ENCODE measurements at places on chromosomes 12 and 14.

DNA sequence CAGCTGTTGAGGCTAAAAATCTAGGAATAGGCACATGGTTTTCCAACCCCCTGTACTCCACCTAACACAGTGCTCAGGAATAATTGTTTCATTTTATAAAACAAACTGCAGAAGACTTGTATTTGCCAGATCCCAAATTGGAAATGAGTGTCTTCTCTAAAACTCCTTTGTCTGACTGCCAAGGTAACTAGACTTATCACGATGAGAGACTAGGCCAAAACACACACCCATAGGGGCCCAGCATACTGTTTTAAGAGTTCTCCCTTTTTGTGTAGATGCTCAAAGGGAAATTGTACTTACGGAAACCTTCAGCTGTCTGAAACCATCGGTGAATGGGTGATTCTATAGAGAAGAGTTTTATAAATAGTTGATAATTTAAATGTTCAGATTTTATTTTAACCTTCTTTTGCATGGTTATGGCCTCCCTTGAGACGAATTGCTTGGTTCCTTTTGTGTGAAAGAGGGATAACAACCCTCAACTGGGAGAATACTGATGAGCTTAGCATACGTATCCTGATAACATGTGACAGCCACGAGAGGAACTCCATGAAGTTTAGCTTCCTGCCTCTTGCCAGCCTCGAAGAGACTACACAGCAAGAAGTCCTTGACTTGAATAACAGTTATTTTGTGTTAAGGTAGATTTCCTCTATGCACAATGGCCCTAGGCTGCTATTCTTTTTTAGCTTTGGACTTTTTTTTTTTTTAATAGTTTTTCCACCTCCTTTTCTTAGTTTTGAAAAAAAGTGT is 103.3 kb downstream of the PELI2 start:
- no peak for DNase-seq

- DNase-seq = peak; percentile 66
These were observed 43.0 kb downstream of the ITPR2 start for GRCh38 chr12:26789731-26790644.

GRCh38 chr14:104999361-104999760 is 13.8 kb downstream of the CLBA1 start:
- DNase-seq = peak; percentile 68

DNA sequence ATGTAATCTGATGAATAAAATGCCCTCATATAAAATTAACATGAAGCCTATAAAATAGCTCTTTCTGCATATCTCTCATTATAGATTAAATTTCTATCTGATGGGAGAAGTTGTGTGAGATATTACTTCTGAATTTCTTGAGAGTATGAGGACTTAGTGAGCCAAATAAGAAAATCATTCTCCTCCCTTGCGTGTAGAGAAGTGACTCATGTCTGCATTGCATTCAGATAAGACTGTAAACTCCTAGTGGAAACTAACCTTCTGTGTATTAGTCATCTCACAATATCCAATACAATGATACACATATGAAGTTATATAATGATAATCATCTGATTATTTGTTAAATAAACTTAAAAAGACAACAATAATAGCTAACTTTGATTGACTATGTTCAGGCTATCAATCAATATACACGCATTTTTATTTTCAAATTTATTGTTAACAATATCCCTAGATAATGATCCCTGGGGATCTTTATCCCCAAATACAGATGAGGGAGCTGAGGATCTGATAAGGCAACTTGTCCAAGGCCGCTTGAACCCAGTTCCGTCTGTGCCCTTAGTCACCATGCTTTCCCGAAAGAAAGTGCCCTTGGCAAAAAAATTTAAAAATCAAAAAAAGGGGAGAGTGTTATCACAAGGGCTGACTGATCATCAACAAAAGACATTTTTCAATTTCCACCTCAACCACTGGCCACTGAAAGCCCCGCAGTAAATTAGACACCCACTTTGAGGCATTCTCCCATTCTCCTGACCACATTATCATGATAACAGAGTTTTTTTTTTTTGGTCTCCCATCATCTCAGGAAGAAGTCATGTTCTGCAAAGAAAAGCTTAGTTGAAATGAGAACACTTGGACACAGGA is 189.2 kb upstream of the RASSF8 start:
- DNase-seq = peak; percentile 63

DNA sequence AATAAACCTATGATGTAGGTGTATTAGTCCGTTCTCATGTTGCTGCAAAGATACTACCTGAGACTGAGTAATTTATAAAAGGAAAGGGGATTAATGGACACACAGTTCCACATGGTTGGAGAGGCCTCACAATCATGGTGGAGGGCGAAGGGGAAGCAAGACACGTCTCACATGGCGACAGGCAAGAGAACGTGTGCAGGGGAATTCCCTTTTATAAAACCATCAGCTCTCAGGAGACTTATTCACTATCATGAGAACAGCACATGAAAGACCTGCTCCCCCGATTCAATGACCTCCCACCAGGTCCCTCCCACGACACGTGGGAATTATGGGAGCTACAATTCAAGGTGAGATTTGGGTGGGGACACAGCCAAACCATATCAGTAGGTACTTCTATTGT is 58.7 kb upstream of the DICER1 start:
- no peak for DNase-seq

DNA sequence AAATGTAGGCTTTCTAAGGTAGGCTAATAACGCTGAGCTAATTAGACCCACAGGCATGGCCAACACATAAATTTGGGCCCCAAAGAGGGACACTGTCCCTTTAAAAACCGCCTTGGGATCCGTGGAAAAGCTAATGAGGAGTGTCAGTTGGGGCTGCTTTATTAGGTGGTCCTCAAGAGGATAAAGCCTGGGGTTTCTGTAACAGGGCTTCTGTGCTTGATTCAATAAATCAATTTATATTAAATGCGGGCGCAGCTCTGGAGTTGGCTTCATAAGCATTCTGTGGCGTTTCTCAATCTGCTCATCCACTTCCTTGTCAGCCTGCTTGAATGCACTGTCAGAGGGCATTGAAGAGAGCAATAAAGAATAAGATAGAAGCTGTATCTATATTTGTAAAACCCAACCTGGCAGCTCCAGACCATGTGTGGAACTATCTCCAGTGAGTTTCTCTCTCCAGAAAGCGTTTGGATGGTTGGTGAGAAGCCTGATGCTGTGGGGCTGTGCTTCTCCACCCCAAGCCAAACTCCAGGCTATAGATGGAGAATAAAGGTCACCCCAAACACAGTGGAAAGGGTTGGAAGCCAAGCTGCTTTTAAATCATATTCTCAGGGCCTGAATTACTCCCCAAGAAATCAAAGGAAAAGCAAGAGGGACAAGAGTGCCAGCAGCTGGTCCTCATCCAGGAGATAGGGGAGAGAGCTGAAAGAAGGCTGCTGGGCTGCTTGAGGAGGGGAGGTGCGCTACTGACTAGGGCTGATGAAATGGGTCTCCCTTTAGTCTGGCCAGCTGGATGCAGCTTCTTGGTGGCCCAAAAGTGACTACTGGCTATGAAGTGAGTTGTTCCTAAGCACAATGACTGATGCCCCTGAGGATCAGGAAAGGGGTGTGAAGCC is 222.0 kb downstream of the PPM1H start:
- no peak for DNase-seq

GRCh38 chr12:62760779-62761178 is 174.2 kb downstream of the PPM1H start:
- no peak for DNase-seq
